GM23248 (cell line): ENCODE measurements at places on chromosomes 7 and 10. TPM values are rescaled to one million over a fixed set of nuclear protein-coding genes. Genes with fewer than 3 reads are reported as not detected.
A peak's percentile ranks its signal among the peaks of the same experiment; 100 is the strongest.

The DNAH11 gene
- 0.51 and 3.1 TPM in 2 replicates for total RNA-seq

DNA sequence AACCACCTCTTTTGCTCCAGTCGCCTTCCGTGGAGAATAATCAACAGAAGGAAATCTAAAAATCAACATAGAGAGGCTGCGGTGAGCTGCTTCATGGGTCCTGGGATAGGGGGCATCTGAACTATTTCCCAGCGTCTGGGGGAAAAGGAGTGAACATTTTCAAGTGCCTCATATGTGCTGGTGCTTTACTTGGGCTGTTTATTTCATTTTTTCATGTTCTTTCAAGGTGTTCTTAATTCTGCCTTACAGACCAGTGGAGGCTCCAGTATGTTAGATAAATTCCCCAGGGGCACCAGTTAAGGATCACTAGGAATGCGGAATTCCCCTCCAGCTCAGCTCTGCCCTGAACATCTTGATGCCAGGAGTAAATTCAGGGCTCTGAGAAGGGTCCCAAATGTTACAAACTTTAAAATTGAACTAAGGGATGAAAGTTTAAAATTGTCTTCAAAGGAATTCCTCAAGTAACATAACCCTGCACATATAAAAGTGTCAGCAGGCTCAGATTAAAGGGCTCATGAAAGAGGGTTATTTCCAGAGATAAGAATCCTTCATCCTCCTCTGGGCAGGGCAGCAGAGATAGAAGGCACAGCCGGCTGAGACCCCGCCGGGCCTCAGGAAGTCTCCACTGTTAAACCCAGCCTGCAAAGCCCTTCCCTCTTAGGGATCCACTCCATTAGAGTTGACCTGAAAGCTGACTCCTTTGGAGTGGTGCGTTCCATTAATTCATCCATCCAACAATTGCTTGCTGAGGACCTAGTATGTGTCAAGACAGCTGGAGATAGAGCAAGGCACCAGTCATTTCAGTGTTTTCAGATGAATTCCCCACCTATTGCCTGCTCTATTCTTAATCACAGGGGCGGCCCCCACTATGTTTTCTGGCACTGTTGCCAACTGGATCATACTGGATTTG lies 345.8 kb downstream of the KCNMA1 start:
- peaks cover 63% of the 10 kb centered on the region for H3K4me1 ChIP-seq
- H3K36me3 ChIP-seq: no peaks in the 10 kb centered on the region
- H3K27me3 ChIP-seq: no peaks in the 10 kb centered on the region
- peak overlapping the region; percentile 82 for H3K27ac ChIP-seq
- DNase-seq: peak; percentile 62

GRCh38 chr7:4683884-4684565 lies 1.9 kb downstream of the FOXK1 start:
- no peaks in the 10 kb centered on the region for H3K36me3 ChIP-seq
- peak; percentile 84 for DNase-seq
- H3K4me3 ChIP-seq: peak overlapping the region; percentile 87

DNA sequence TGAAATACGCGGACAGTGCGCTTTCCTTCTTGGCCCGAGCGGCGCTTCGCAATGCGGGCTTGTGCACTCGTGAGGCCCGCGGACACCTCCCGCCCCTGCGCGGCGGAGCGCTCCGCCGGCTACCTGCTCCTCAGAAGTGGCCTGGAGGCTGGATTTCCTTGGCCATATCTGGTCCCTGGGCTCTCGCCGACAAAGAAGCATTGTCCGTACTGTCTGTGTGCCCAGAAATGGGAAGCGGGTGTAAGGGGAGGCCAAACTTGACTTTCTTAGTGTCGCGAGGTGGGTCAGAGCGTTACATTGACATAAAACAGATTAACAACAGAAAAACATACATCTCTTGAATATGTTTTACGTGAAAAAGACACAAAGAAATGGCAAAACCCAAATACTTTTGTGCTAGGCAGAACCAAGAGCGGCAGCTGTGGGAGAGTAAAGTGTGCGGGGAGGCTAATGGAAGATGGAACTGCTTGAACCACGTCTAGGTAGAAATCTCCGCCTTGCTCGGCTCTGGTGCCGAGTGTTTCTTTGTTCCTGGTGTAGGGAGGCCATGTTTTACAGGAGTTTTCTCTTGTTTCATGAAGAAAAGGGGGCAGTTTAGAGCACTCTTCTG lies 1.4 kb downstream of the LANCL2 start:
- H3K27ac ChIP-seq: peak overlapping the region; percentile 86
- H3K4me1 ChIP-seq: peaks cover 24% of the 10 kb centered on the region
- DNase-seq: peak; percentile 30
- H3K36me3 ChIP-seq: no peaks in the 10 kb centered on the region
- peak overlapping the region; percentile 99 for H3K4me3 ChIP-seq

DNA sequence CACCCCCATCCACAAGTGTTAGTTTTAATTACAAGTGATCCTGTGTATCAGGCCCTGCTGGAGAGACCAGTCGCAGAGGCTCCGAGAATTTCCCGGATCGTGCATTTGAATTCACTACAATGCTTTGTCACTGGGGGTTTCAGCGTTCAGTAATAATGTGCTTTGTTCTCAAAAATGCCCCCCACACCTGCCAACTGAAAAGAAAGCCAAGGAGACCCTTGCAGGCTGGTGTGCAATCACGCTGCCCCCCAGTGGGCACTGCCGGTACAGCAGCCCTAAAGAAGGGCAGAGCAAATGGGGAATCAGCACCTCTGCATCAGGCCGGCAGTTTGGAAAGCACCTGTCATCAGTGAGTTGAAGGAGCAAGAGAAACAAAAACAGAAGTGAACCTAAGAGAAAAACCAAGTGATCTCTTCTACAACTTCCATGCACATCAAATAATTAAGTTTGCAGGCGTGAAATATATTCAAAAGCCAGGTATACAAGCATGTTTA lies 177.6 kb downstream of the PARD3 start:
- no peaks in the 10 kb centered on the region for H3K36me3 ChIP-seq
- DNase-seq: peak; percentile 46
- peaks cover 6% of the 10 kb centered on the region; the same call in 1 of the 2 replicates for H3K4me1 ChIP-seq

GRCh38 chr10:2890093-2890492 lies 177.3 kb upstream of the PFKP start:
- no peaks in the 10 kb centered on the region for H3K4me1 ChIP-seq
- DNase-seq: no peak
- no peaks in the 10 kb centered on the region for H3K27me3 ChIP-seq
- H3K27ac ChIP-seq: no peak overlapping the region

The ACSL5 gene
- 1.8 and 3.2 TPM in 2 replicates for total RNA-seq

GRCh38 chr7:76054123-76055120 lies 6.5 kb downstream of the MDH2 start:
- peak overlapping the region; percentile 80 for H3K27ac ChIP-seq
- no peak overlapping the region for H3K4me3 ChIP-seq
- peaks cover 23% of the 10 kb centered on the region for H3K4me1 ChIP-seq
- no peaks in the 10 kb centered on the region for H3K27me3 ChIP-seq
- peaks cover 34% of the 10 kb centered on the region for H3K36me3 ChIP-seq
- peak; percentile 74 for DNase-seq

DNA sequence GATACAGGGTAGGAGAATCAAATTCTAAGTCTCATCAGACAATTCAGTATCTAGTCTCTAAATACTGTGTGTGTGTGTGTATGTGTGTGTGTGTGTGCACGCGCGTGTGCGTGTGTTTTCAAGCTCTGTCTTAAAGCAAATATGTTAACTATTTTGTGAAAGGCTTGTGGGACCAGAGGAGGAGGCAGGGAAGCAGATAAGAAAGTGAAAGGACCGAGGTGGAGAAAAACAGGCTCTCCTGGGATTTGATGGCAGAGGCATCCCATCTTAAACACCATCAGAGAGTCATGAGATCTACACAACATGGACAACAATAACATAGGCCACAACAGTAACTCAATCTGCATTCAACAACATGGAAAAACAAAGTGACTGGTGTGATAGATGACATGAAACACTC lies 67.1 kb downstream of the PIP4K2A start:
- peaks cover 17% of the 10 kb centered on the region for H3K4me1 ChIP-seq
- no peaks in the 10 kb centered on the region for H3K27me3 ChIP-seq
- DNase-seq: no peak
- H3K4me3 ChIP-seq: no peak overlapping the region
- no peak overlapping the region for H3K27ac ChIP-seq

DNA sequence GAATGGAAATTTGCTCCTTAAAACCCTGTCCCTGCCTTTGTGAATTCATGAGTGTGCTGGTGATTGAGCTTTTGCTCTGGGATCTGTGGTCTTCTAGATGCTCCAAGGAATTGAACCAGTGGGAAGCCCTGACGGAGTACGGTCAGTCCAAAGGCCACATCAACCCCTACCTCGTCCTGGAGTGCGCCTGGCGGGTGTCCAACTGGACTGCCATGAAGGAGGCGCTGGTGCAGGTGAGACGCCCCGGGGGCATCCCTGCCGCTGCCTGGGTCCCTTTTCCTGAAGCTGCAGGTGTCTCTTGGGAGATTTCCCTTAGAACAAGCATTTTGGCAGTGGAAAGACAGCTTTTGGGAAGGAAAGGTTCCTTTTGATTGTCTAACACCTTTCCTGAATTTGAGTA lies 100.3 kb downstream of the TRRAP start:
- no peak for DNase-seq
- no peaks in the 10 kb centered on the region for H3K4me1 ChIP-seq
- no peaks in the 10 kb centered on the region for H3K27me3 ChIP-seq
- H3K4me3 ChIP-seq: no peak overlapping the region
- no peak overlapping the region for H3K27ac ChIP-seq

The AKR1B15 gene
- total RNA-seq: not detected in 2 replicates
